ENCODE measurements at places on chromosomes 2 and 18.
A peak's percentile ranks its signal among the peaks of the same experiment; 100 is the strongest.

- DNase-seq: no peak
Measured at GRCh38 chr2:238869293-238870124, 21.6 kb downstream of the TWIST2 start.

DNA sequence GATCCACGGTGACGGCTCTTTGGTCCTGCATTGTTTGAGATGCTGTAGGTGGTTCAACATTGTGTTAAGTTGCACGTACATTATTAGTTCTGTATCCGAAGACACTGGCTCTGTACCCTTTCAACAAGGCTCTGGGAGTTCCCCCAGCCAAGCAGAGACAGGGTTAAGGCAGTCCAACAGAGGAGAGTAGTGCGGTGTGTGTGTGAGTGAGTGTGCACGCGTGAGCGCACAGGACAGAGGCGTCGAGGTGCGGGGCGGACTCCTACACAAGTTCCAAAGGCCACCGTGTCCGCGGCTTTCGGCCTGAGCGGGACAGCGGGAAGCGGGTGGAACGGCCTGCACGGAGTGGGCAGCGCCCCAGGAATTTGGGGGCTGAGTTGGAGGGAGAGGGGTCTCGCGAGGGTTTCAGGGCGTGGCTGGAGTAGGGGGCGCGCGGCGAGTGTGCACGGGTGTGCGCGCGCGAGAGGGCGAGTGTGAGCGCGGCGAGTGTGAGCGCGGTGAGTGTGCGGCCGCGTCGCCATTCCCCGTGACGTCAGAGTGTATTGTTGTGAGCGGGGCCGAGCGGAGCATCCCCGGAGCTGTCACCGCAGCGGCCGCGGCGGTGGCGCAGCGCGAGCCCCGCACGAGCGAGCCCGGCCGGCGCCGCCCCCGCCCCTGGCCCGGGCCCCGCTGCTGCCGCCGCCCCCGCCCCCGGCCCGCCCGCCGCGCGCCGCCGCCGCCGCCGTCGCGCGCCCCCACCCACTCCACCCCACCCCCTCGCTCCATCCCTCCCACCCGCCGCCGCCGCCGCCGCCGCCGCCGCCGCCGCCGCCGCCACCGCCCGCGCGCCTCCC lies at the start of gene ASXL3:
Gene ASXL3 (plus strand): TSS at position 535 of the 833 bp plus-strand sequence. CDS start 413 bp downstream, outside the sequence.
- DNase-seq: no peak

GRCh38 chr2:174636987-174637386 lies 39.4 kb upstream of the WIPF1 start:
- no peak for DNase-seq

GRCh38 chr2:61134141-61134540 lies 27.8 kb upstream of the C2orf74 start:
- no peak for DNase-seq

DNA sequence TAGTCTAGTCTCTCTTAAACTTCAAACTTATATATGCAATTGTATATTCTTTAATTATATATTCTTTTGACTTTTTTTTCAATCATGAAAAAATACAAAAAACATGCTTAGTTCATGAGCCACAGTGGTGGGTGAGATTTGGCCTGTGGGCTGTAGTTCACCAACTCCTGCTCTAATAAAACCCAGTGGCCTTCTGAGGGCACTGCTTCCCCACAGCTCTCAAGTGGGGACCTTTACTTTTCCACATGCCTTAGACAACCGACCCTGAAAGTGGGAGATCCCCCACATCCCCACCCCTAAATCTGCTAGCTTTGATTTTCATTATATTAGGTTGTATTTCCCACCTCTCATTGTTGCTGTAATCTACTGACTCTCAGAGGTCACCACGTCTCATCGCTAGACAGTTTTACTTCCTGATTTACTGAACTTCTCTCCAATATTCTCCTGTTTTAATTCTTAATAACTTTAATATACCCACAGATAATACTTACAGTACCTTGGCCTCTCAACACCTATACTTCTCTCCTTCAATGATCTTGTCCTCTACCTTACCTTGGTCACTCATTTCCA lies 57.3 kb downstream of the ROCK1 start:
- no peak for DNase-seq

GRCh38 chr18:37422116-37422515 lies 143.5 kb downstream of the CELF4 start:
- no peak for DNase-seq

- DNase-seq: no peak
Measured at GRCh38 chr2:41483226-41483625, 564.6 kb upstream of the PKDCC start.

DNA sequence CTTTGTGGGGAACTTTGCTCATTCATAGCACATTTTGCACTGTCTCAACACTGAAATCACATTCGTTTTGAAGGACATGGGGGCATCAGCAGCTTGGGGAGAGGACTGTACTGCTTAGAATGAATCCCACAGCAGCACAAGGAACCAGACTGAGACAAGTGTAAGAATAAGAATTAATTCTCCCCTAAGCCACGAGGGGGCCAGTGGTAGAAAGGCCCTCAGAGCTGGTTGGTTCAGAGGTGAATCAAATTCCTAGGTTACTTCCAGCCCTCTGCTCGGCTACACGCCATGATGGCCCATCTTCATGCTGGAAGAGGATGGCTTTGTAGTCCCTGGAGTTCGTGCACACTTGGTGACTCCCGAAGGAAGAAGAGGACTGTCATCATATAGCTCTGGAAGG lies 12.0 kb upstream of the MC5R start:
- DNase-seq: no peak

GRCh38 chr2:18209934-18210639 lies 331.6 kb downstream of the KCNS3 start:
- DNase-seq: no peak

- DNase-seq: no peak
Measured at GRCh38 chr2:43524177-43524965, 71.5 kb downstream of the THADA start.

GRCh38 chr2:227052879-227053278 lies 111.1 kb downstream of the COL4A4 start:
- DNase-seq: no peak

- DNase-seq: no peak
Measured at GRCh38 chr2:102755284-102755683, 6.5 kb upstream of the TMEM182 start.

DNA sequence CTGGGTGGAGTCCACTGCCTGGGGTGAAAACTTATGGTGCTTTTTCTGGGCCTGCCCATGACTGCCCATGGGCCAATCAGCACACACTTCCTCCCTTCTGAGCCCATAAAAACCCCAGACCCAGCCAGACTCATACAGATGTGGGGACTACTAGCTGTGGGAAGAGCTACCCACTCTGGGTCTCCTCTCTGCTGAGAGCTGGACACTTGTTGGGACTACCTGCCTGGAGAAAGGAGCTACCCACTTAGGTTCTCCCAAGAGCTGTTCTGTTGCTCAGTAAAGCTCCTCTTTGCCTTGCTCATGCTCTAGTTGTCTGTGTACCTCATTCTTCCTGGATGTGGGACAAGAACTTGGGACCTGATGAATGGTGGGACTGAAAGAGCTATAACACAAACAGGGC lies 119.6 kb upstream of the SLC38A11 start:
- no peak for DNase-seq

DNA sequence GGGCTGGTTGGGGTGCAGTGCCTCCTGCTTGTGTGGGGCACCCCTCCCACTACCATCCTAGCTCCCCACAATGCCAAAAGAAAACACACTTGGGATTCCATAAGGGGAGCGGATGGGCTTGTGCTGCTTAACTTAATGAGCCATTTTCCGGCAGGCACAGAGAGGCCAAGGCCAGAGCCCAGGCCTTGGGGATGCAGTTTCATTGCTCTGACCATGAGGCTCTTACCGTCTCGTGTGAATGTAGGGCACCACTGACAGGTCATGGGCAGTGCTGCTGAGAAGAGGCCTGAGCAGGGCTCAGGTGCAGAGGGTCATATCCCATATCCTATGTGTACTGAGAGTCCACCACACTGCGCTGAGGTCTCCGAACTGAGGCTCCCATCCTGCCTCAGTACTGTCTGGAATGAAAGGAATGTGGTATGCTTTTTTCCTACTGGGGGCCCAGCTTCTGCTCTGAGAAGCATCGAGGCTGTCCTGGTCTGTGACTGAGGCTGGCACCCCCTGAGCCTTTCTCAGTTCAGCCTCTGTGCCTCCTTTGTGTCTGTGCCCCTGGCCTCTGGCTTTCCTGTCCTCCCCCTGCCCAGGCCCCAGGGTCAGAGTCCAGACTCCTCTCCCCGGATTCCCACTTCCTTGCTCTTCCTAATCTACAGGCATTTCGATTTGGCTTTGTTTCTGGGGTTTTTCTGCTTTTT lies 45.2 kb upstream of the MAPRE3 start:
- no peak for DNase-seq

- DNase-seq: no peak
Measured at GRCh38 chr18:43004421-43004820, 111.1 kb downstream of the RIT2 start.

DNA sequence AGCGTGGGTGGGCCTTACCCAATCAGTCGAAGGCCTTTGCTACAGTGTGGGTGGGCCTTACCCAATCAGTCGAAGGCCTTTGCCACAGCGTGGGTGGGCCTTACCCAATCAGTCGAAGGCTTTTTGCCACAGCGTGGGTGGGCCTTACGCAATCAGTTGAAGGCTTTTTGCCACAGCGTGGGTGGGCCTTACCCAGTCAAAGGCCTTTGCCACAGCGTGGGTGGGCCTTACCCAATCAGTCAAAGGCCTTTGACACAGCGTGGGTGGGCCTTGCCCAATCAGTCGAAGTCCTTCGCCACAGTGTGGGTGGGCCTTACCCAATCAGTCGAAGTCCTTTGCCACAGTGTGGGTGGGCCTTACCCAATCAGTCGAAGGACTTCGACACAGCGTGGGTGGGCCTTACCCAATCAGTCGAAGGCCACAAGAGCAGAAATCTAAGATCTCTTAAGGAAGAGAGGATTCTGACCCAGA lies 16.3 kb upstream of the GAL3ST2 start:
- no peak for DNase-seq

DNA sequence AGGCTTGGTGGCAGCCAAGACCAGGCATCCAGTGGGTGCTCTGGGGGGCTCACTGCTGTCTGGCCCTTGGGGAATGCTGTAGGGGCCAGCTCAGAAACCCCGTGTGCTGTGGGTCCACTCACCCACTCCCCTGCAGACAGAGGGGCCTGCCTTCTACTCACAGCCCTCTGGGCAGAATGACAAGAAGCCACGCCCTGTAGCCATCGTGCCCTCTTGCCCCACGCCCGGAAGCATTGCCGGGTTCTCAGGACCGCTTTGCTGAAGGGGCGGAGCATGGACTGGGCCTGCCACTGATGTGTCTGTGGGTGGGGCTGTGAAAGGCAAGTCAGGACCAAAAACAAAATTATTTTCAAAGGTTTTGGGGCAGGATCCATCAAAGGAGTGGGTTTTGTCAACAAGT lies 27.8 kb downstream of the GLI2 start:
- DNase-seq: no peak

GRCh38 chr2:29620890-29621289 lies 300.5 kb downstream of the ALK start:
- DNase-seq: no peak

DNA sequence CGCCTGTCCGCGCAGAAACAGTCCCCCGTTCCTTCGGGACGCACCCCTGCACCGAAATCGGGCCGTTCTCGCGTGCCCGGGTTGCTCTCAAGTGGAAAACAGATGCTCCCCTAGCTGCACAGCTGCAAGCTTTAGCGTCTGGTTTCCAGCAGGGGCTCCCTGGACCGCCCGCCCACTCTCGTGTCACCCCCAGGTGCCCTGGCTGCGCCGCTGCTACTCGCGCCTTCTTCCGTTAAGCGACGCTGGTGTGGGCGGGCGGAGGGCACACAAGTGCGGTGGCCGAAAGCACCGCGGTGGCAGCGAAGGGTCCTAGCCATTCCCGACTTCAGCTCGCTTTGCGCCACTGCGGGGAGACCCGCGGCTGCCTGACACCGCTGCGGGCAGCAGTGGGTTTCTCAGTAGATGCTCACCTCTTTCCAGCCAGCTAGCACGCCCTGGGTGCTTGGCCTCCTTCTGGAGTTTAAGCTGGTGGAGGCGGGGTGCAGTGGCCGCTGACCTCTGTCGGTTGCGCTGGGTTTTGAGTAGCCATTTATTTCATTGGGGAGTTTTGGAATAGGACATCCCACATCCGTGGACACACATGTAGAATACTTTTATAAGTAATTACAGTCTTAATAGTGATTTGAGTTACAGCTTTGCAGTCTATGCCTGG lies 806 bp downstream of the ZNF407 start:
- DNase-seq: peak; percentile 46

- DNase-seq: no peak
Measured at GRCh38 chr2:104523921-104524320, 330.0 kb upstream of the POU3F3 start.

DNA sequence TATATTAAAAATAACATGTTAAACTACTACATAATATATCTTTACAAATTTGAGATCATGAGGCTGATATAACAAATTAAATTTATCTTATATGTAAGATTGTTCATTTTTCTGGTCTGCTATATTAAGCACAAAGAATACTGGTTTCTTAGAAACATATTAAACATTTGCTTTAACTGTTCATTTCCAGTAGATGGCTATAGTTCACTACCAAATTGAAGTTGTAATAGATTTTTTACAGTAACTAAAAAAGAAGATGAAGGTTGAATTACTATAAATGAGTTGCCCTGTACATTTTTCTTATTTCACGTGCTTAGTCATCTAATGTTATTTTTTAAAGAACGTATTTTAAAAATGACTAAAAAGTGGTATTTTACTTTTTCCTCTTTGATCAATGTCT lies 57.0 kb downstream of the ZNF407 start:
- DNase-seq: no peak

DNA sequence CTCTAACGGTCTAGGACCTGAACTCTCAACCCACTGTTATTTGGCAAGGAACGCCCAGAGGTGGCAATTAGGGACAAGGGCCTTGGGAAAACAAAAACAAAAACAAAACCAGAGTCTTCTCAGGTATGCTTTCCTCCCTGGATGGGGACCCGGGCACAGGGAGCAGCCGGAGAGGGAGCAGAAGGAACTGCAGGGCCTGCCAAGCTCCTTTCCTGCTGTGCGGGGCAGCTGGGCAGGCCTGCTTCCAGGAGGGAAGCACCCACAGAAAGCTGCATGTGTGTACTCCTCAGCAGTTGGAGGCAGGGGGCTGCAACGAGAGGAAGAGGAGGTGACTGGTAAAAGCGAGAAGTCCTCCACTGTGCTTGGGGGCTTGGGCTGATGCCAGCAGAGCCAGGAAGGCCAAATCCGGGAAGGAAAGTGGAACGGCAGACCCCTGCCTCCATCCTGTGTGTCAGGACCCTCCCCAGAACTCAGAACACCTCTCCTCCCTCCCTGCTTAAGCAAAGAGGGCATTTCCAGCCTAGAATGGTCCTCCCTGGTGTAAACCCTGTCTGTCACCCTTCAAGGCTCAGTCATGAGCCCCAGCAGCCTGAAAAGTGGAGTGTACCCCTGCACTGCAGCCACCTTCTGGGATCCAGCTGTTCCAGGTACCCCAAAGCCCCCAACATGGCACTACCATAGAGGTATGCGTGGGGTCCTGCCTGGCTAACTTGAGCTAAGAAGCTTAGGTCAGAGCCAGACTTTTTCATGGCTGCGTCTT lies 56.3 kb downstream of the DNMT3A start:
- DNase-seq: no peak

GRCh38 chr18:12851716-12852115 lies 32.3 kb downstream of the PTPN2 start:
- DNase-seq: no peak

All from GM18507 (cell line).